ENCODE measurements at places on chromosomes 3 and 15. TPM values are rescaled to one million over a fixed set of nuclear protein-coding genes. Genes with fewer than 3 reads are reported as not detected.

DNA sequence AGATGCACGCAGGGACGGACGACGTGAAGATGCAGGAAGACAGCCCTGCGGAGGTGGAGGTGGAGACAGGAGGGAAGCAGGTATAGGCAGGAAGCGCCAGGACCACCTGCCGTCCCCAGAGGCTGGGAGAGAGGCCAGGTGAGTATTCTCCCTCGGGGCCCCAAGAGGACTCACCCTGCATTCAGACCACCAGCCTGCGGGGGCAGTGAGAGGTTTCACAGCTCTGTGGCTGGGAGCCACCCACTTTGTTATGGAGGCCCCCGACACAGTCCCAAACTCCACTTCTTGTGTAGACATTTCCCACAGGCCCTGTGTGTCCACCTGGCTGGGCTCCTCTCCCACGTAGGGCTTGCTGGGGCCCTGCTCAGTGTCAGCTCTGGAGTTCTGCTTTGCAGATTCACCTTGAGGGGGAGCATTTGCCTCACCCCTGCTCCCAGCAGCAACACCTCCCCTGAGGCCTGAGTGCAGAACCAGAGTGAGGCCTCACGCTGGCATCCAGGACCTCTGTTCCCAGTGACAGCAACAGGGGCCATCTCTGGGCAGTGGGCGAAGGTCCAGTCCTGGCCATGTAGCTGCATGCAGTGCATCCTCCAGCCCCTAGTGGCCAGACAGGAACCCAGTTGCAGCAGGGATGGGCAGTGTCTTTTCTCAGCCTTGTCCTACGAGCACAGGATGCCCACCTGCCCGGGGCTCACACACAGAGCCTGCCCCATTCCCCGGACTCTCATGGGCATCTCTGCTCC, 119.4 kb upstream of the IQSEC1 start:
- peak; percentile 13 for DNase-seq

DNA sequence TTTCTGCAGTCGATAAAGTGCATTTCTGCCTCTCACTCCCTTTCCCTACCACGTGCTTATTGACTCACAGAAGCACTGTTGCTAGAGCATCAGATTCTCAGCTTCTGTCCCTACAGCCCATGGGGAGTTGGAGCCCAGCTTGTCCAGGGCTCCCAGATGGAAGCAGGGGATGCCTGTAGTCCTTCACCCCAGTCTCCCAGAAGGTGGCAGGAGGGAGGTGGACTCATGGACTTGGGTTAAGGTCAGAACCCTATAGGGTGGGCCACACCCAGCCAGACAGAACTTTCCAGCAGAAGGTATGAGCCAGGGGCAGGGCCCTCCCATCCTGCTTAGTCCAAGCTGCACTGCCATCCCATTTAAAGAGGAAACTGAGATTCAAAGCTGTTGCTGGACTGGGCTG, 33.1 kb upstream of the SEMA3F start:
- DNase-seq, result no peak

Gene LMLN
- total RNA-seq, result 7.1 TPM

GRCh38 chr3:141019244-141019643, 31.9 kb upstream of the SPSB4 start:
- DNase-seq, result no peak

GRCh38 chr15:95302206-95302605, 1028.3 kb upstream of the NR2F2 start:
- DNase-seq, result peak; percentile 59

DNA sequence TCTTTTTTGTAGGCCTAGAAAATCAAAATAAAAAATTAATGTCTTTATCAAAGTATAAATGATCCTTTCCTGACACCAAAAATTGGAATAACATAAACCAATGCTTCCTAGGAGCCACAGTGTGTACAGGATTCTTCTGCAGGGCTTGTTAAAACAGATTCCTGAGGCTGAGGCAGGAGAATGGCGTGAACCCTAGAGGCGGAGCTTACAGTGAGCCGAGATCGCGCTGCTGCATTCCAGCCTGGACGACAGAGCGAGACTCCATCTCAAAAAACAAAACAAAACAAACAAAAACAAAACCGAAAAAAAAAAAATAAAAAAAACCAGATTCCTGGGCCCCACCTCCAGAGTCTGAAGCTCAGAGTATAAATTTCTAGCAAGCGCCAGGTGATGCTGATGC, 78.0 kb downstream of the PEX5L start:
- DNase-seq, result no peak

- DNase-seq, result no peak
Measured at GRCh38 chr3:75262661-75263060, 401.5 kb upstream of the FRG2C start.
